ENCODE measurements at places on chromosomes 5 and 9.
A peak's percentile ranks its signal among the peaks of the same experiment; 100 is the strongest.

DNA sequence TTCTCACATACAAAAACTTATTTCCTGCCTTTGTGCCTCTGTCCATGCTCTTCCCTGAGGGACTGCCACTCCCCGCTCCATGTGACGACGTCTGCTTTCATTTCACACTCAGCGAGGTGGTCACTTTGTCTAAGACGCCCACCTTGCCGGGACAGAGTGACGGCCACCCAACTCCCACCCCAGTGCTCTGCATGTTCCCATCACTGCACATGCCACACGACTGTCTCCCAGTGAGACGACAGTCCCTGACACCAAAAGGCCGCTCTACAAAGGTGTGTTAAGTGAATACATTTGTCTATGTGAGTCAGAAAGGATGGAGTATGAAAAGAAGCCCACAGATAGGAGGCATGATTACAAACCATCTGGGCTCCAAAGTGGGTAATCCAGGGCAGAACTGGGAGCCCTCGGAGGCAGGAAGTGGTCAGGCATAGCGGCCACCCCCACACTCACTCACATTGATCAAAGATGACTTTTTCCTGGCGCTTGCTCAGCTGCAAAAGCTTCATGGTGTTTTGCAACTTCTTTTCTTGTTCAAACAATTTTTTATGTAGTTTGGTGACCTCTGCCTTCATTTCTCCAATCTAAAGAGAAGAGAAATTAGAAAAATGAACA lies 185.8 kb downstream of the CDK5RAP2 start:
- peak; percentile 65 for DNase-seq

- DNase-seq, result no peak
Observed at GRCh38 chr5:141711687-141712086, 29.7 kb upstream of the ARAP3 start.

DNA sequence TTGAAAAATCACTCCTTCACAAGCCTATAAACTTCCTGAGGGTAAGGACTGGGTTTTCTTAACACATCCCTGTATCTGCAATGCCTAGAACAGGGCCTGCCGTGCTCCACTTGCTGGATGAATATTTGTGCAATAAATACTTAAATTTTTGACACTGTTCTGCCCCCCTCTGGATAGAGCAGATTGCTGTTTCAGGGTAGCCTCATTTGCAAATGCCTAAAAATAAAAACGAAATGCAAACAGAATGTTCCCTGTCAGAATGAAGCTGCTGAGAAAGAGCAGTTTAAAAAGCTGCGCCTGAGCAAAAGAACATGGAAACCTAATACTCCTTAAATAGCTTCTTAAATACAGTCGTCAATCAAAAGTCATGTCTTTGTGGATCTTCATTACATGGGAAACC lies 385.3 kb downstream of the PRELID2 start:
- DNase-seq, result no peak

DNA sequence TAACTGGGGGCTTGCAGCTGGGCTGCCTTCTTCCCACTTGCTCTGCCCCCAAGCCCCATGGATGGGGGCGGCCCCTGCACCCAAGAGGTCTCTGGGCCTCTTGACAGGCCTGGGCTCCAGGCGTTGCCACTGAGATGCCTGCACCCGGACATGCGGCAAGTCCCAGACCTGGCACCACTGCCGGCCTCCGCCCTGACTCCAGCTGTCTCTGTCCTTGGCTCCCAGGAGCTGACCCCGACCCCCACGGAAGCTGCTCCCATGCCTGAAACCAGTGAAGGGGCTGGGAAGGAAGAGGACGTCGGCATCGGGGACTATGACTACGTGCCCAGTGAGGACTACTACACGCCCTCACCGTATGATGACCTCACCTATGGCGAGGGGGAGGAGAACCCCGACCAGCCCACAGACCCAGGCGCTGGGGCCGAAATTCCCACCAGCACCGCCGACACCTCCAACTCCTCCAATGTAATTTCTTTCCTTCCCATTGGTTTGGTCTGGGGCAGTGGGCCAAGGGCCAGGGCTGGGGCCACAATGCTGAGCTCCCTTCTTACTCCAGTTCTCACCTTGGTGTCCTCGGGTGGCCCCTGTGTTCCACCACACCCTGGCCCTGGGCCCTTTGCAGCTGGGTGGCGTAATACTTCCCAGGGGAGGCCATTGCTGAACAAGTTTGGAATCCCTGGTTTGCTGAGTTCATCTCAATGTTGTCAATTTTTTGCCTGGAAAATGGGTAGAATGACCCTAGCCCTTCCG lies 88.6 kb downstream of the COL5A1 start:
- no peak for DNase-seq

DNA sequence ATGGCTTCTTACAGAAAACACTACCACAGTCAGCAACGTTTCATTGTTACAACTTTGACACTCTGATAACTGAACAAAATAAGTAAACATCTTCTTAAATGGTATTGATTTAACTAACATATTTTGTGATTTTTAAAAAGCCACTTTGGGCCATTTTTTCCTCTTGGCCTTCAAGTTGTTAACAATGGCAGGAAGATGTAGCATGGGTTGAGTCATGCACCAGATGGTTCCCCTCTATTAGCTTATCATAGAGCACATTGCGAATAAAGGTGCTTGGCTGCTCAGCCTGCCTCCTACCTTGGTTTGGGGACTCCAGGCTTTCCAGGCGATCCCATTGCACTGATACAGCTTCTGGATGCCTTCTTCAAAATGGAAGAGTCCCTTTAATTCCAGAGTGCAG lies 24.1 kb upstream of the CER1 start:
- no peak for DNase-seq

DNA sequence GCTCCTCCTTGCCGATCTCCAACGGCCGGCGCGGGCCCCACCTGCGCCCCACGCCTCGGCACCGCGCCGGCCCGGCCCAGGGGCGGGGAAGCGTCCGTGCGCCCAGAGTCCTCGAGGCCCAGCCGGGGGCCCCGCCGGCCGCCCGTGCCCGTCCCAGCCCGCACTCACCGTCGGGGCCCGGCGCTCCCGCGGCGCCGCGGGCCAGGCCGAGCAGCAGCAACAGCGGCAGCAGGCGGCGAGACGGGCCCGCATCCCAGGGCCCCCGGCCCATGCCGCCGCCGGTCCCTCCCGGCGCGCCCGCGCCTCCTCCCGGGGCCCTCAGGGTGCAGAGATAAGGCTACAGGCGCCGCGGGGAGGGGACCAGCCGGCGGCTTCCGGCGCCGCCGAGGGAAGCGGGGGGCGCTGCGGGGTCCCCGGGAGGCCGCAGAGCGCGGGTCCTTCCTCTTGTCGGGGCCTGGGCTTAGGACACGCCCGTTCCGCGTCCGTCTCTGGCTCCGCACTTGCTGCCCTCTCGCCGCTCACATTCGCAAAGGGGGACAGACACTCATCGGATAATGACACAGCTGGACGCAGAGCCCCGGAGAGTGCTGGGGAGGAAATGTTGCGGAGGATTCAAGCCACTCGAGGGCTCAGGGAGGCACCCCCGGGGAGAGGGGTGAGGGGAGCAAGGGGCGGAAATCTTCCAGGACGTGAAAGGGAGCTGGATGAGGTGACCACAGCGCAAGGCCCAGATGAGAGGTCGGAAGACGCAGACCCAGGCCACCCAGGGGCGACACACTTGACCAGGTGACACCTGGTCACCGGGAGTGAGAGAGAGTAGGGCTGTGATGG lies at the start of gene SUSD1:
SUSD1 (minus strand) TSS at position 333 of the 831 bp plus-strand sequence; CDS start at position 271, 62 bp downstream.
- DNase-seq, result no peak

DNA sequence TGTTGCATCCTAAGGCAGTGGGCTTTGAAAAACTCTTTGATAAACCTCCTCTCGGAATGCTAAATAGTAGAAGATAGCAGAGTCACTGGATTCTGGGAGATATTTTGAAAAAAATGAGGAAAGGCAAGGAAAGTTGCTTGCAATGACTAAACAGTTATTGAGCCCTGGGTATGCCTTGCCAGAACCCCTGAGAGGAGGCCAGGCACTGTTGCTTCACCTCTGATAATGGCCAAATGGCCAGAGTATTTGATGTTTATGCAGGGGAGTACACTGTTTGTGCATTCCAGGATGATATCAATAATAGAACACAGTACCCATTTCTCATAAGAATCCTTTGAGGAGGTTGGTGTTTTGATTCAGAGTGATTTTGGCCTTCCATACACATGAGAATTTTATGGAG lies 935.1 kb upstream of the WWC1 start:
- no peak for DNase-seq

- DNase-seq, result no peak
Observed at GRCh38 chr5:82274343-82275211, 3.6 kb downstream of the RPS23 start.

- no peak for DNase-seq
Observed at GRCh38 chr5:167725264-167725663, 566.2 kb upstream of the WWC1 start.

GRCh38 chr9:72579190-72579589 lies 57.8 kb downstream of the TMC1 start:
- no peak for DNase-seq

GRCh38 chr9:116733010-116733641 lies 46.0 kb downstream of the TRIM32 start:
- no peak for DNase-seq

DNA sequence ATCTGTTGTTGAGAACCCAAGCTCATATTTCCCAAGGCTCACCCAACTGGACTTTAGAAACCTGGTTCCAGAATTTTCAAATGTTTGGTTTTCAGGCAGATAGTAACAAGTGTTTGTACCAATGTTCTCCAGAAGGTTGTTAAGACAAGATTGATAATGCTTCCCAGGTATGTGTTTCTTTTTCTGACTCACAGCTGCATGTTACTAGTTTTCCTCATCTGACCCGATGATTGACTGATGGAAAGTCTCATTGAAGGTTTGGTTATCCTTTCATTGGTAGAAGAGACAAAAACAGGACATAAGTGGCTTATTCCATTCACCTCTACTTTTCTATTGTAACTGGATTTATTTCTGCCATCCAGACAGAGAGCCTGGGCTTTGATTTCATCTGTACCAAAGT lies 10.4 kb downstream of the BASP1 start:
- DNase-seq, result no peak
